ENCODE measurements at places on chromosomes 13 and 19. TPM values are rescaled to one million over a fixed set of nuclear protein-coding genes. Genes with fewer than 3 reads are reported as not detected.

GRCh38 chr19:48512504-48513288 lies 1.1 kb upstream of the LMTK3 start:
- DNase-seq, result no peak

- DNase-seq, result no peak
Measured at GRCh38 chr13:34779171-34779570, 162.9 kb upstream of the NBEA start.

- DNase-seq, result no peak
Measured at GRCh38 chr13:91426913-91427312, 28.5 kb downstream of the GPC5 start.

- DNase-seq, result no peak
Measured at GRCh38 chr19:47696635-47697034, 16.6 kb upstream of the EHD2 start.

DNA sequence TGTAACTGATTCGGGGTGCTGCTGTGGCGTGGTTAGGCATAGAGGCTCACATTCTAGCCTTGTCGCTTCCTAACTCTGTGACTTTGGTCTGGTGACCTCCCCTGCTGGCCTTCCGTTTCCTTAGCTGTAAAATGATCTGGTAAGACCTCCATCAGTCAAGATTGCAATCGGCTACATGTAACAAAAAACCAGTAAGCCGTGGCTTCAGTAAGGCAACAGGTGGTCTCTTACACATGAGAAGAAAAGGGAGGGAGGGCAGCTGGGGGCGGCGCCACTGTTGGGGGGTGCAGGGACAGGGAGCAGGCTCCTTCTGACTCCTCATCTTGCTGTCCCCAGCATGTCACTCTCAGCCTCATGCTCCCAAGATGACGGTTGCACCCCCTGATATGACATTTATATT lies 148.0 kb downstream of the SIPA1L3 start:
- no peak for DNase-seq

- peak; percentile 83 for DNase-seq
Measured at GRCh38 chr13:112900691-112901091, 68.3 kb upstream of the MCF2L start.

- DNase-seq, result no peak
Measured at GRCh38 chr13:24340608-24340955, 31.2 kb downstream of the C1QTNF9 start.

The CYP4F2 gene
- 0.91 TPM for total RNA-seq

The GZMM gene
- total RNA-seq, result not detected

The MYO16 gene
- total RNA-seq, result 0.07 TPM

The POLR1D gene
- total RNA-seq, result 164 TPM

The ANGPTL4 gene
- 43.4 TPM for total RNA-seq

The MBD3L3 gene
- not detected for total RNA-seq

Measured in lower leg skin (tissue), 4 donors.